Psoas muscle (tissue), 8 donors: ENCODE measurements at places on chromosomes 16 and 17. TPM values are rescaled to one million over a fixed set of nuclear protein-coding genes. Genes with fewer than 3 reads are reported as not detected.
A peak's percentile ranks its signal among the peaks of the same experiment; 100 is the strongest.

The WNT3 gene
- total RNA-seq = 0.36 TPM

The MRPL10 gene
- total RNA-seq = 37.8 TPM

The GFOD2 gene
- 11.3 TPM for total RNA-seq

The GNAO1 gene
- total RNA-seq = 1.9 TPM

The DPEP3 gene
- total RNA-seq = 0.10 TPM

The PRR11 gene
- total RNA-seq = 0.38 TPM

The ZNF469 gene
- 0.25 TPM for total RNA-seq

The MLKL gene
- 2.2 TPM for total RNA-seq

DNA sequence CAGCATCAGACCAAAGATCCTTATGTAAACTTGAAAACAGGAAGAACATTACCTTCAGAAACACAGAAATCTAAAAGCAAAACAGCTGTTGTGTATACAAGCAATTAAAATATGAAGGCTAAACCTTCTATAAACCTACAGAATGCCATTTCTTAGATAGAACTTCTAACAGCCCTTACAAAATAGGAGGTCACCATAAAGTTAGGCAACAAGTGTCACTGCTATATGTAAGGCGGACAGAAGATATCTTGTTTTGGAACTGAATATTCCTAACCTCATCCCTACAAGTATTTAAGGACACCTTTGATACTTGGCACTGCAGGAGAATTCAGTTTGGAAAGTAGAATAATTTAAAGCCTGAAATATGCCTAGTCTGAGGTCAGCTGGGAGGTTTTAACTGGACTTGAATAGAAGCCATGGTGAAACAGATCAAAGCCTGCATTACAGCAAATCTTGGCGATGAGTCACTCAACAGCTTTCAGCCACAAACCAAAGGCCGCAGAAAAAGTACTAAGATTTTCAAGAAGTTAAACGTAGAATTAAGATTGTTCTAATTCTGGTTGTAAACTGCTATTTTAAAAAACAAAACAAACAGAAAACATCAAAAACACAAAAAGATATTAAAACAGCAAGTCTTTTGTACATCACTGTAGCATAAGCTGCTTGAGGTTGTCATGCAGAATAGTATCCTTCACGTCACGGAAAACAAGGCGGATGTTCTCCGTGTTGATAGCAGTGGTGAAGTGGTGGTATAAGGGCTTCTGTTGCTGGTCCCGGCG is 42.7 kb downstream of the GNA13 start:
- H3K27ac ChIP-seq = peak overlapping the region; percentile 34
- H3K27me3 ChIP-seq = no peaks in the 10 kb centered on the region
- peaks cover 56% of the 10 kb centered on the region for H3K4me1 ChIP-seq
- H3K4me3 ChIP-seq = no peak overlapping the region
- no peak for DNase-seq

GRCh38 chr17:73974536-73974935 is 228.9 kb upstream of the RPL38 start:
- no peak overlapping the region for H3K4me3 ChIP-seq
- H3K4me1 ChIP-seq = no peaks in the 10 kb centered on the region
- H3K27ac ChIP-seq = no peak overlapping the region
- no peaks in the 10 kb centered on the region for H3K36me3 ChIP-seq

DNA sequence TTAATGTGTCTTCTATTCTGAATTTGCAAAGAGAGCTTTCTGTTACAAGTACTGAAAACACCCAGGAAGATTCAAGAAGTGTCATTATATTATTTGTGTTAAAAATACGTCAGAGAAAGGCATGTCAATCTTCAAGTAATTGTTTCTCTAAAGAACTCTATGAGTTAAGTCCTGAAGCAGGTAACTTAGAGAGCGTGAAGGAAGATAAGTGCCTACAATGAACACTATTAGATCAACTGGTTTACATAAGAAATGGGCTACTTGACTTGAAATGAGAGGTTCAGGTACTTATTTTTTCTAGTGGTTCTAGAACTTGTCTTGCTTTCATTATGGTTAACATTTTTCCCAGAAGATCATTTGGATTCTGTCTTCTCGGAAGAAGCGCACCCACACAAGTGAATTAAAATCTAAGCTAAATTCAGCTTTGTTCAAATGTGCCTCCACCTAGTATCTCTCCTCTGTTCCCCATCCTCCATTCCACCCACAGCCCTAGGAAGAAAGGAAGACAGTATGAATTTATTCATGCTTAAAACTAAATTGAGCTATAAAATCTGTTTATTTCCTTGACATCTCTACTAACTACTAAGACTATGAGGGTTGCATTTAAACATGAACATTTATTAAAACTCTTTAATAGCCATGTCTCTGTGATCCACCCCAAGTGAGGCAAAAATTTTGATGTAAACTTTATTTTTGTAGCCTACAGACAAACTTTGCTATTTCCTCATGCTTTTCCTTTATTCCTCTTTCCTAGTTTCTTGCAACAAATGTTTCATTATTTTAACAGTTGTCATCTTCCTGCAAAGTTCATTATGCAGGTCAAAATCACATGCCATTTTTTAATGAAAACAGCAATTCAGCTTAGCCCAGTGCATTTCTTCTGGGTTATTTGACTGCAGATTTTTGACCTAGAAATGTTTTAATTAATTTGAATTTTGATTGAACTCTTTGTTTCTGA is 206.8 kb downstream of the KCNJ2 start:
- no peaks in the 10 kb centered on the region for H3K36me3 ChIP-seq
- H3K4me1 ChIP-seq = no peaks in the 10 kb centered on the region
- no peak for DNase-seq
- H3K27me3 ChIP-seq = no peaks in the 10 kb centered on the region
- H3K4me3 ChIP-seq = no peak overlapping the region
- H3K27ac ChIP-seq = no peak overlapping the region

GRCh38 chr17:80465327-80465974 is 11.0 kb downstream of the NPTX1 start:
- peak; percentile 35 for DNase-seq
- H3K27me3 ChIP-seq = no peaks in the 10 kb centered on the region
- H3K36me3 ChIP-seq = no peaks in the 10 kb centered on the region
- no peak overlapping the region for H3K27ac ChIP-seq

- no peaks in the 10 kb centered on the region for H3K27me3 ChIP-seq
- peaks cover 2% of the 10 kb centered on the region for H3K36me3 ChIP-seq
- no peak for DNase-seq
- no peaks in the 10 kb centered on the region for H3K4me1 ChIP-seq
- no peak overlapping the region for H3K4me3 ChIP-seq
- no peak overlapping the region for H3K27ac ChIP-seq
Observed at GRCh38 chr16:495127-495748, 32.3 kb upstream of the CAPN15 start.

GRCh38 chr17:6683730-6684459 is 29.3 kb downstream of the SLC13A5 start:
- no peak overlapping the region for H3K27ac ChIP-seq
- H3K36me3 ChIP-seq = no peaks in the 10 kb centered on the region
- H3K4me3 ChIP-seq = no peak overlapping the region
- DNase-seq = no peak

GRCh38 chr17:73182616-73183310 is 10.1 kb upstream of the COG1 start:
- H3K4me1 ChIP-seq = no peaks in the 10 kb centered on the region
- no peak for DNase-seq
- H3K4me3 ChIP-seq = no peak overlapping the region
- H3K27ac ChIP-seq = no peak overlapping the region
- no peaks in the 10 kb centered on the region for H3K27me3 ChIP-seq

DNA sequence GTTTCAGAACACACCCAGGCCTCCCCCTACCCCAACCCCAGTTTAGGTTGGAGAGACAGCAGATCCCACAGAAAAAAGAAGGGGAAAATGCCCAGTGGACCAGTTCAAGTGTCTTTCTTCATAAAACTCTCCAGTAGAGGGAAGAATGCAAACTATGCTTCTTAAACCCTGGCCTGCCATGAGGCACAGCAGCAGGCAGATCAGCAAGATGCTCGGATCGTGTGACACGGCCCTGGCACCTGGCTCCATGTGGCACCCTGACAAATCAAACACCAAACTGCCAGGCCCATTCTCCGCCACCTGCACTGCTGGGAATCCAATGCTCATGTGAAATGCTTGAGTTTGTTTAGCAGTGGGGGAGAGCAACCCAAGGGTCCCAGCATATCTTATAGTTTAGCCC is 166.8 kb downstream of the SOX9 start:
- H3K4me3 ChIP-seq = no peak overlapping the region
- no peaks in the 10 kb centered on the region for H3K4me1 ChIP-seq
- no peaks in the 10 kb centered on the region for H3K36me3 ChIP-seq
- no peak overlapping the region for H3K27ac ChIP-seq
- no peak for DNase-seq
- no peaks in the 10 kb centered on the region for H3K27me3 ChIP-seq

GRCh38 chr17:17812211-17813054 is 24.4 kb downstream of the SREBF1 start:
- H3K27me3 ChIP-seq = no peaks in the 10 kb centered on the region
- H3K4me1 ChIP-seq = peaks cover 35% of the 10 kb centered on the region
- H3K27ac ChIP-seq = no peak overlapping the region
- peaks cover 3% of the 10 kb centered on the region for H3K36me3 ChIP-seq

GRCh38 chr16:21175397-21175796 is 16.9 kb downstream of the LDAF1 start:
- no peak overlapping the region for H3K4me3 ChIP-seq
- H3K27me3 ChIP-seq = no peaks in the 10 kb centered on the region
- no peak for DNase-seq
- no peak overlapping the region for H3K27ac ChIP-seq
- H3K4me1 ChIP-seq = no peaks in the 10 kb centered on the region

GRCh38 chr17:35448214-35448898 is at the start of gene SLFN13:
TSS of gene SLFN13 (minus strand) at chr17:35448766. CDS start at chr17:35445680, 3,086 bp downstream.
- DNase-seq = peak; percentile 80
- H3K27ac ChIP-seq = no peak within 1 kb of the TSS
- H3K36me3 ChIP-seq = no peaks in the 10 kb centered on the region

DNA sequence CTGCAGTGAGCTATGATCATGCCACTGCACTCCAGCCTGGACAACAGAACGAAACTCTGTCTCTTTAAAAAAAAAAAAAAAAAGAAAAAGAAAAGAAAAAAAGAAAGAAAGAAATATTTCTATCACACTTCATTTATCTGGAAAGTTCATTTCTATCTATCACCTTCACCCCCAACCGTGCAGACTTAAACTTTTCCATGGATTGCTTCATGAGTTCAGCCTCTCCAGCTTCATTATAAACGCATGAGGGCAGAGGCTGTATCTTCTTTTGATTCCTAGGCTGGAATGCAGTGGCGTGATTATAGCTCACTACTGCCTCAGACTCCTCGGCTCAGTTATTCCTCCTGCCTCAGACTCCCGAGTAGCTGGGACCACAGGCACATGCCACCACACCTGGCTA is 28.2 kb downstream of the MRC2 start:
- H3K27ac ChIP-seq = no peak overlapping the region
- H3K4me1 ChIP-seq = peaks cover 14% of the 10 kb centered on the region
- H3K4me3 ChIP-seq = no peak overlapping the region
- DNase-seq = no peak
- H3K36me3 ChIP-seq = no peaks in the 10 kb centered on the region
- H3K27me3 ChIP-seq = peaks cover 21% of the 10 kb centered on the region

DNA sequence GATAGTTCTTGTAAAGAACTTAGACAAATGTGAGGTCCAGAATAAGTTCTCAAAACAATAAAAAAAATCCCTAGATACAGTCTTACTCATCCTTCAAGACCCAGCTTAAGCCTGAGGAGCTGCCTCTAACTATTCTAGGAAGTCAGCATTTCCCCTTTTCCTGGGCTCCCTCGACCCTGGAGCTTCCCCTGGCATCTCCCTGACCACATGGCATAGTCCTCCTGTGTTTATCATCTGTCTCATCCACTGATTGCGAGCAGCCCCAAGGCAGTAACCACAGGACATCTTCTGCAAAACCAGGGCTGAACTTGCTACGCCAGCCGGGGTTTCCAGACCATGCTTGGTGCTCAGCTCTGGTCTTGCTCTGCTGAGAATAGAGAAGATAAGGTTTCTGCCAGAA is 36.7 kb upstream of the NLRP1 start:
- no peak for DNase-seq
- H3K27me3 ChIP-seq = peaks cover 24% of the 10 kb centered on the region
- H3K27ac ChIP-seq = no peak overlapping the region
- H3K4me1 ChIP-seq = no peaks in the 10 kb centered on the region
- H3K36me3 ChIP-seq = no peaks in the 10 kb centered on the region

GRCh38 chr17:21511363-21512195 is 135.4 kb downstream of the KCNJ12 start:
- no peaks in the 10 kb centered on the region for H3K27me3 ChIP-seq
- peaks cover 3% of the 10 kb centered on the region for H3K4me1 ChIP-seq
- peak; percentile 93 for DNase-seq
- no peaks in the 10 kb centered on the region for H3K36me3 ChIP-seq

DNA sequence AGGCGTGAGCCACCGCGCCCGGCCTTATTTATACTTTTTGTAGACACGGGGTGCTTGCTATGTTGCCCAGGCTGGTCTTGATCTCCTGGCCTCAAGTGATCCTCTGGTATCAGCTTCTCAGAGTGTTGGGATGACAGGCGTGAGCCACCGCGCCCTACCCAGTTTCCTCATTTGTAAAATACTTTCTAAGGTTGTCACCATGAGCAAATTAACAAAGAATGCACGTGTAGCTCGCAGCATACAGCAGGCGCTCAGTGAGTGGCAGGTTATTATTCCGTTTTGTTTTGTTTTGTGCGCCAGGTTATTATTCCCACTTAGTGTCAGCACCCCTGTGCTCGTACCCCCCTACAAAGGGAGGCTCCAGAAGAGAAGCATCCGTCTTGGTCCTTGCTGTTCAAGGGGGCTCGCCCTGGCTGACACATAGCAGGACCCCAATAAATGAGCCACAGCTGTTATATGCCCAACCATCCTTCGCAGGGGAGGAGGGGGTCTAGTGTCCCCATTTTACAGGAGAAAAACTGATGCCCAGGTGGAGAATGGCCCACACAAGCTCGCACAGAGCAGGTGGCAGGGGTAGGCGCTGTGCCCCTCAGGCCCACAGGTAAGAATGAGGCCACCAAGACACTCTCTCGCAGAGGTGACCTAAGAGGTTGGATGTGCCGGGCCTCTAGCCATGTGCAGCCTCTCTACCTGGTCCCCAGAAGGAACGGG is 686 bp upstream of the MIEF2 start:
- peak overlapping the region; percentile 98 for H3K4me3 ChIP-seq
- no peak for DNase-seq
- peak overlapping the region; percentile 100 for H3K27ac ChIP-seq
- H3K27me3 ChIP-seq = no peaks in the 10 kb centered on the region
- peaks cover 64% of the 10 kb centered on the region for H3K4me1 ChIP-seq
- peaks cover 42% of the 10 kb centered on the region for H3K36me3 ChIP-seq

DNA sequence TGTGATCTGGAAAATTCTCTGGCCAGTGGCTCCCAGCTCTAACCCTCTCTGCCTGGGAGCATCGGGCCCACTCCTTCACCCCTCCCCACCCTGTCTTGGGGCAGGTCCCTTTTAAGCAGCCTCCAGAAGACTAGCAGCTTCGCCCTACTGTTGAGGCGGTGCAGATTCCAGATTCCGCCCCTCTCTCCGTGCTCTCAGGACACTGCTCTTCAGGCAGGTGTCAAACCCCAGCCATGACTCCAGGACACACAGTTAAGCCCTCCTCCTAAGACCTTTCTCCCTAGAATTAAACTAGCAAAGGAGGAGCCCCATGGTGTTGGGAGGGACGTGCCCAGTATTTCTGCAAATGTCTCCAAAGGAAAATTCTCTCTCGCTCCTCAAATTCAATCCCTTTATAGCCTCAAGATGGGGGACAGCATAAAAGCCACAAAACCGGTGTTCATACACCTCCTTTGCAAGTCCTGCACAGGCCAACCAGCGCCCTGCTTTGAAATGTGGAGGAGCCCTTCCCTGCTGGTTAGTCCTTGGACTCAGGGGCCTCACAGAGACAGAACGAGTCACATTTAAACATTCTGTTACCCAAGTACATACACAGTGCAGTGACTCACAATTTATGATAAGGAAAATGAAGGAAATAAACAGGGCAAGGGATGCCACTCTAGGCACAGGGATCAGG is 7.2 kb downstream of the LPO start:
- no peak for DNase-seq
- H3K27me3 ChIP-seq = peaks cover 5% of the 10 kb centered on the region
- H3K27ac ChIP-seq = no peak overlapping the region
- H3K4me1 ChIP-seq = peaks cover 8% of the 10 kb centered on the region
- H3K4me3 ChIP-seq = no peak overlapping the region
